ENCODE measurements at places on chromosomes 3 and 15. TPM values are rescaled to one million over a fixed set of nuclear protein-coding genes. Genes with fewer than 3 reads are reported as not detected.

ERICH6 gene
- total RNA-seq, result 0.14 TPM

IL17RE gene
- total RNA-seq, result 0.72 TPM

CFAP161 gene
- 0.72 TPM for total RNA-seq

ITGB5 gene
- total RNA-seq, result 247 TPM

STARD5 gene
- total RNA-seq, result 24.3 TPM

HGD gene
- 0.14 TPM for total RNA-seq

CMTM7 gene
- total RNA-seq, result 12.5 TPM

FAM3D gene
- total RNA-seq, result not detected

TCF12 gene
- total RNA-seq, result 65.2 TPM

RTP4 gene
- 1.4 TPM for total RNA-seq

FEZF2 gene
- total RNA-seq, result not detected

MYEF2 gene
- 7.2 TPM for total RNA-seq

SLC9C1 gene
- not detected for total RNA-seq

CRABP1 gene
- total RNA-seq, result not detected

LINGO1 gene
- total RNA-seq, result not detected

RGMA gene
- not detected for total RNA-seq

FAN1 gene
- total RNA-seq, result 13.1 TPM

LRRC31 gene
- not detected for total RNA-seq

ECE2 gene
- not detected for total RNA-seq

HRG gene
- total RNA-seq, result not detected
